ENCODE measurements at places on chromosomes 13 and 19. TPM values are rescaled to one million over a fixed set of nuclear protein-coding genes. Genes with fewer than 3 reads are reported as not detected.

NOVA2 gene
- 1.3 TPM for total RNA-seq

THSD1 gene
- total RNA-seq = 5.4 TPM

CASP14 gene
- not detected for total RNA-seq

TNFSF11 gene
- not detected for total RNA-seq

PROSER3 gene
- total RNA-seq = 21.4 TPM

TNFSF9 gene
- total RNA-seq = 4.6 TPM
